ENCODE measurements at places on chromosomes 2 and 18.

- DNase-seq, result no peak
Observed at GRCh38 chr2:15053542-15053941, 421.0 kb downstream of the LRATD1 start.

GRCh38 chr18:26510337-26510736 is 38.0 kb downstream of the KCTD1 start:
- DNase-seq, result no peak

- DNase-seq, result peak; percentile 3
Observed at GRCh38 chr2:145258903-145259579, 739.1 kb upstream of the ZEB2 start.

GRCh38 chr18:33630476-33630875 is 52.5 kb downstream of the ASXL3 start:
- DNase-seq, result no peak

- DNase-seq, result no peak
Observed at GRCh38 chr2:150672311-150672710, 184.8 kb upstream of the RND3 start.

- DNase-seq, result no peak
Observed at GRCh38 chr18:69233465-69234054, 167.1 kb upstream of the DOK6 start.
